ENCODE measurements at places on chromosomes 16 and 17.

- no peak for DNase-seq
Observed at GRCh38 chr17:66552371-66552770, 250.0 kb downstream of the PRKCA start.

GRCh38 chr17:13323990-13324389, 277.7 kb downstream of the HS3ST3A1 start:
- DNase-seq: no peak

DNA sequence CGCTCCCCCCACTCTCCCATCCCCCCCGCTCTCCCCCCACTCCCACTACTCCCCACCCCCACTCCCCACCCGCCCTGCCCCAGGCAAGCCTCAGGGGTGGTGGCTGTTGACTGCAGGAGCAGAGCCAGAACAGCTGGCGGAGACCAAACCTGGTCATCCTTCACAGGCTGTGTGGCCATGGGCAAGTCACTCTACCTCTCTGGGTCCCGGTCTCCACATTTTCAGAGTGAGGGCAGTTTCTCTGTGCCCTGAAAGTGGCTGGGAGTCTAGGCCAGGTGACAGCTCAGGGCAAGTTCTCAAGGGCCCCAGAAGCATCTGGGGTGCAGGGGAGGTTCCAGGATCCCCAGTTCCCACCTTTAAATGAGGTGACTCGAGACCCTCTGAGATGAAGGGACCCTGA, 15.1 kb upstream of the BAHCC1 start:
- no peak for DNase-seq

- DNase-seq: no peak
Observed at GRCh38 chr16:48432136-48432535, 46.9 kb upstream of the SIAH1 start.

- DNase-seq: no peak
Observed at GRCh38 chr16:21986692-21987246, 14.1 kb downstream of the PDZD9 start.

DNA sequence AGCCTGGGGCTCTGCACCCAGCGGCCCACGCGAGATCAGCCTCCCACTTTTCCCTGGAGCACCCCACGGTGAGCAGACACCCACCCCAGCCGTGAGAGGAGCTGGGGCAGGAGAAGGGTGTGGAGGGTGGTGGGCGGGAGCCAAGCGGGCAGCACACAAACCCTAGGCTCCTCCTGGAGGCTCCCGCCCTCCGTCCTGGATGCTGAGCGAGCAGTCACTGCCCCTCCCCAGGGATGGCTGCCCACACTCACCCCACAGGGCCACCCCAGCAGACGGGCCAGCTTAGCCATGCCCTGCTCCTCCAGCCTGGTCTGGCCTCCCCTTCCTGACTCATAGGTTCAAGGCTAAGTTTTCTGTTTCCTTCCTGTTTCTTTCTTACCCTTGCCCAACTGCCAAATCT, 15.7 kb upstream of the ABCC3 start:
- DNase-seq: no peak

DNA sequence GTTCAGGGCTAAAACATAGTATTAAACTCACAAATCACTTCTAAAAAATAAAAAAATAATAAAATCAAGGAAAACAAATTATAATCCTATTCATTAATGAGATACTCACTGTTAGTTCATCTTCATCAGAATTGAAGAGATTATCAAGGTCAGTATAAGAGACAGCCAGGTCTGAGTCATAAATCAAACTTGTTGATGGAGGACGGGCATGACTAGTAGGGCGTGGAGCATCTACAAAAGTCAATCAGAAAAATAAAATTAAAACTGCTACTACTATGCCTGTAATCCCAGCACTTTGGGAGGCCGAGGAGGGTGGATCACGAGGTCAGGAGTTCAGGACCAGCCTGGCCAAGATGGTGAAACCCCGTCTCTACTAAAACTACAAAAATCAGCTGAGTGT, 59.1 kb upstream of the INTS2 start:
- no peak for DNase-seq

GRCh38 chr16:47503936-47504335, 42.8 kb downstream of the PHKB start:
- no peak for DNase-seq

- no peak for DNase-seq
Observed at GRCh38 chr16:52757746-52758472, 211.0 kb upstream of the TOX3 start.

Data from NCI-H2081 (cell line).